Ascending aorta (tissue), 2 donors: ENCODE measurements at places on chromosomes 6 and 20. TPM values are rescaled to one million over a fixed set of nuclear protein-coding genes. Genes with fewer than 3 reads are reported as not detected.
A peak's percentile ranks its signal among the peaks of the same experiment; 100 is the strongest.

DNA sequence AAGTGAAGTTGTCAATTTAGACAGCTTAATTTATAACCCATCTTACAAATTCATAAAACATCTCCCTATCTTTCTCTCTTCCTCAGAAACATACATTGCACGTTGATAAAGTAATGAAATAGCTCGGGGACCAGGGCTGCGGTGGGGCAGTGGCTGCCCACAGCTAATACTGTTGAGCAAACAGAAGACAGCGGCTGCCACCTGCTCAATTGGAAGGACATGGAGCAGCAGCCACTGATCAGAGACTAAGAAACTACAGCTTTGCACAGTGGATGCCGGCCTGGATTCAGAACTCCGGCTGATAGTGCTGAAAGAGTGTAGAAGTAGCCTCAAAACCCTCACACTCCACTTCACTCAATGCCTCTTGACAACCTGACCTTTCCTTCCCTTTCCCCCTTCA is 157.9 kb upstream of the PDE10A start:
- no peak overlapping the region for H3K4me3 ChIP-seq
- no peaks in the 10 kb centered on the region for H3K27me3 ChIP-seq
- no peaks in the 10 kb centered on the region for H3K36me3 ChIP-seq
- no peak overlapping the region for H3K27ac ChIP-seq
- no peak for DNase-seq

The COL9A3 gene
- total RNA-seq, result 13.8 TPM

GRCh38 chr6:167663784-167664443 is 162.8 kb upstream of the AFDN start:
- no peak overlapping the region for H3K4me3 ChIP-seq
- no peak overlapping the region for H3K27ac ChIP-seq
- DNase-seq, result no peak
- peaks cover 4% of the 10 kb centered on the region for H3K4me1 ChIP-seq
- no peaks in the 10 kb centered on the region for H3K27me3 ChIP-seq

DNA sequence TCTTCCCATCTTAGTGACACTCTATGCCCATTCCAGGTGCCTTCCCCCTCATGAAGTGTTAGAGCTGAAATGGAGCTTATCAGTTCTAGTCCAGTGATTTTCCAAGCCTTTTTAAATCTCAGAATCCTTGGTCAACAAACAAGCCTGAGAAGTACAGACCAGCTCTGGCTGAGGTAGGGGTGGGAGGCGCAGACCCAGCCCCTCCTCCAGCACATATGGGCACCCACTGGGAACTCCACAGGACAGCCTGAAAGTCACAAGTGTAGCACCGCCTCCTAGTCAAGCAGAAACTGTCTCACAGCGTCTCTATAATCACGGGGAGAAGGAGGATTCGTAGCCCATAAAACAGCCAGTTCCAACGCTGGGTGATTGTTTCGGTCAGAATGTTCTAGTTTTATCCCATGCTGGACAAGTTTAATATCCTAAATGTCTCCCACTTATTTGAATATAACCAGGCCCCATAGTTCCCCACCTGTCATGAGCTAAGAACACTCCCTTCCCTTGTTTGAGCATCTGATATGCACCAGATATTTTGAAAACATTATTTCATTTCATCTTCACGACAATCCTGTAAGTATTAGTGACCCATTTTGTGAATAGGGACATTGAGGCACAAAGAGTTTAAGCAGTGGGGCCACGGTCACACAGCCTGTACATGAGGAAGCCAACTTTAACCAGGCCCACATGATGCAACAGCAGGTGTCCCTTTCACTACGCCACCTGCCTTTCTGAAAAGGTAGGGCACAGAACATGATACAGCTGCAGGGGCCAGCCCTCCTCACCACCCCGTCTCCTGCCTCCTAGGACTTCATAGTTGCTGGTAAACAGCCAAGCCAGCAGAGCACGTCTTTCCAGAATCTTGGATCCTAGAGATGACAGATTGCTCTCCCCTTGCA is 40.1 kb downstream of the TRAF3IP2 start:
- no peak overlapping the region for H3K4me3 ChIP-seq
- no peak for DNase-seq
- peak overlapping the region; percentile 84 for H3K27ac ChIP-seq

The SMLR1 gene
- not detected for total RNA-seq

DNA sequence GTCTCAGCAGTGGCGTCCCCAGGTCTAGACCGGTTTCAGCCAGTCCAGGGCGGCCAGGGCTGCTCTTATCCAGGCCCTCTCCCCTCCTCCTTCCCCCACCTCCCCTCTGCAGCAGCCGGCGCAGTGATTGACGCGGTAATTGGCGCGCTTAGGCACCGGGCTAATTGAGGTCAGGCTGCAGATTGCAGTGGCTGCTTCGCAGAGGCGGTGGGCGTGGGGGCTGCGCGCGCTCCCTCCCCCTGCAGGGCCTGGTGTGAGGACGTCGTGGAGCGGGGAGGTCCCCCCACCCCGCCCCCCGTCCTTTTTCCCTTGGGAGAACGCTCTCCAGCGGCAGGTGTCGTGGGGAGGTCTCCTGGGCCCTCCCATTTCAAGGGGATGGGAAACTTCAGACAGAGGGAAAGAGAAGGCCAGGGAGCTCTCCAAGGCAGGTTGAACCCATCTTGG is 70.4 kb upstream of the BLCAP start:
- H3K36me3 ChIP-seq, result no peaks in the 10 kb centered on the region
- no peak overlapping the region for H3K4me3 ChIP-seq
- H3K4me1 ChIP-seq, result no peaks in the 10 kb centered on the region

The TNFRSF21 gene
- total RNA-seq, result 1.8 TPM

- no peaks in the 10 kb centered on the region for H3K27me3 ChIP-seq
- no peak overlapping the region for H3K4me3 ChIP-seq
- H3K27ac ChIP-seq, result no peak overlapping the region
- no peaks in the 10 kb centered on the region for H3K4me1 ChIP-seq
- H3K36me3 ChIP-seq, result no peaks in the 10 kb centered on the region
Measured at GRCh38 chr20:24241466-24241865, 228.0 kb upstream of the SYNDIG1 start.

The CYP24A1 gene
- not detected for total RNA-seq

The TMEM244 gene
- not detected for total RNA-seq

The CYP21A2 gene
- total RNA-seq, result 14.0 TPM
